ENCODE measurements at places on chromosomes 4 and X.

- no peak for DNase-seq
Measured at GRCh38 chrX:44092778-44093177, 119.6 kb upstream of the NDP start.

GRCh38 chr4:3520276-3520675 is 11.9 kb downstream of the LRPAP1 start:
- no peak for DNase-seq

- no peak for DNase-seq
Measured at GRCh38 chr4:39528061-39528465, 824 bp upstream of the UGDH start.

- no peak for DNase-seq
Measured at GRCh38 chr4:182451441-182451840, 208.2 kb downstream of the TENM3 start.

GRCh38 chrX:27445438-27445837 is 17.7 kb downstream of the PPP4R3C start:
- no peak for DNase-seq

DNA sequence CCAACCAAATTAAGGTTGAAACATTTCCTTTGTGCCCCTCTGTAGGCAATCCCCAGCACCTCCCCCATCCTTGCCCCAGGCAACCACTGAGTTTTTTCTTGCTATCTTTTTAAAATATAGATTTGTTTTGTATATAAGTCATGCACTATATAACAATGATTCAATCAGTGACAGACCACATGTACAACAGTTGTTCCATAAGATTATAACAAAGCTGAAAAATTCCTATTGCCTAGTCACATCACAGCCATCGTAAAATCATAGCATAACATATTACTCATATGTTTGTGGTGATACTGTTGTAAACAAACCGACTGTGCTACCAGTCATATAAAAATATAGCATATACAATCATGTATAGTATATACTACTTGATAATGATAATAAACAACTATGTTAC is 211.9 kb upstream of the NRK start:
- DNase-seq, result no peak

GRCh38 chr4:53586121-53586816 is 5.0 kb downstream of the LNX1 start:
- DNase-seq, result no peak

DNA sequence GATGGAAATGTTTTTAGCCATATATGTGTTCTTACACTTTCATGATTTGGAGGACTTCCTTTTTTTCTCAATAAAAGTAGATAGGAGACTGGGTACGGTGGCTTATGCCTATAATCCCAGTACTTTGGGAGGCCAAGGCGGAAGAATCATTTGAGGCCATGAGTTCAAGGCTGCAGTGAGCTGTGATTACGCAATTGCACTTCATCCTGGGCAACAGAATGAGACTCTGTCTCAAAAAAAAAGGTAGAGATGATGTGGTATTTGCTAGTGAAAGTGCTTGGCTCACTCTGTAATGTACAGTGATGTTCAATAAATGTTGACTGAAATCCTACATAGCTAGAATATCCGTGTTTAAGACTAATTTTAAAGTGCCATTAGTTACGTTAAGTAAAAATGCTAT is 27.4 kb downstream of the KLHL2 start:
- no peak for DNase-seq

GRCh38 chr4:110164856-110165255 is 33.6 kb downstream of the ELOVL6 start:
- peak; percentile 19 for DNase-seq

DNA sequence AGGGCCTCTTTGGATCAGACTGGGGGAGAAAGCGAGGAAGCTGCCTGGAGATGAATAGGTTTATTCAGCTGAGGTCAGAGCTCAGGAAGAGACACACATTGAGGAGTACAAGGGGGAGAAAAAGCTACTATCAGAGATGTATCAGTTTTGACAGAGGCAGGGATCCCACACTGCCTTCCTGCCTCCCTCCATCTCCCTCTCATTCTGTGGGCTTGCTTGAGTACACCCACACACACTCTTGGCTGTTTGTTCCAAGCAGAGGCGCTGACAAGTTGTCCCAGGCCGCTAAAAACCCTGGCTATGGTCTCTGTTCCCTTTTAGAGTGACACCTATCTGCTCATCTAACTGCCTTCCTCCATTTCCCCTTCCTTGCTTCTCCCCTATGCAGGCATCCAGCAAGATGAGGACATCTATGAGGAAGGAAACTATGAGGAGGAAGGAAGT is 5.2 kb downstream of the TSPYL2 start:
- DNase-seq, result no peak

- DNase-seq, result no peak
Measured at GRCh38 chr4:56246233-56246610, 141.1 kb downstream of the AASDH start.

DNA sequence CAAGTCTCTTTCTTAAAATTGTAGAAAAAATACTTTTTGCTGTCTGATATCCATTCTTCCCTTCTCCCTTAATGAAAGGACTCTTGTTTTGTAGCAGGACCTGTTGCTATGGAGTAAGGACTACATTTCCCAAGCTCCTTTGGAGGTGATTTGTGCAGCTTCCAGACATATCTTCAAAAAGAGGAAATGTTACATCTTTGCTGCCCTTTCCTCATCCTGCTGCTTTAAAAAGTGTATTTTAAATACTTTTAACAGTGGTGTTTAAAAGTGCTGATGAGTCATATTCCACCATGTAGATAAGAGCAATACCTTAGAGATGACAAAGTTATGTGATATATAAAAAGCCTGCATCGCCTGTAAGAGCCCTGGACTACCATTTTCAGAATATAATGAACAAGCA is 98.7 kb downstream of the CFAP299 start:
- no peak for DNase-seq
